NCI-H345 (cell line): ENCODE measurements at places on chromosomes 2 and 18.
A peak's percentile ranks its signal among the peaks of the same experiment; 100 is the strongest.

DNA sequence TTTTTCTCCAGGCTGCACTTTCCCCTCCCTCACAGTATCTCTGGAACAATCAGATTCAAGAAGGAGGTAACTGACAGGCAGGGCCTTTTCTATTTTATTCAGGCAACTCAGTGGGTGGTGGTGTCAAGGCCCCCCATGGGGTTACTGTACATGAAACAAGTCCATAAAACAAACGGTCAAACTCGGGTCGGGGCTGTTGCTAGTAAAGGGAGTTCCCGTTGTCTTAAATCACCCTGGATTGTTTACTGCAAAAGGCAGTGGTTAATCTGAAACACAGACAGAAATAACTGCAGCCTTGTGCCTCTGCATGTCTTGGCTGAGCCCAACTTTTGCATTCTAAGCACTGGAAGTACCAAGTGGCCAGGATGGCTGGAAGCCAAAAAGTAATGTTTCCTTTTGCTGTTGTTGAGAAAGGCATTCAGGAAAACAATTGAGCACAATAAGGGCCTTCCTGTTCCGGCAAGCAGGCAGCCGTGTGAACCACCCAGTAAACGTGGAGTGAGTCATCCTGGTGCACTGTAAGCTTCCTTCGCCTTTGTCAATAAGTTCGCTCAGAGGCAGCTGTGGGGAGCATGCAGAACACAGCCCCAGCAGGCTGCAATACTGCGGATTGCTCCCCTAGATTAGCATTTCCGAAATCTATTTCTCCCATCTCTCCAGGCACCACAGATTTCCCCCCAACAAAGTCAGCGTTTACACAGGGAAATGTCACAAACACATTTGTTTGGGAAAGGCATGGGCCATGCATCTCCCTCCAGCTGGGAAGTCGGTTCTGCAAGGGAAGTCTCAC, 149.6 kb downstream of the IRS1 start:
- DNase-seq, result peak; percentile 87

DNA sequence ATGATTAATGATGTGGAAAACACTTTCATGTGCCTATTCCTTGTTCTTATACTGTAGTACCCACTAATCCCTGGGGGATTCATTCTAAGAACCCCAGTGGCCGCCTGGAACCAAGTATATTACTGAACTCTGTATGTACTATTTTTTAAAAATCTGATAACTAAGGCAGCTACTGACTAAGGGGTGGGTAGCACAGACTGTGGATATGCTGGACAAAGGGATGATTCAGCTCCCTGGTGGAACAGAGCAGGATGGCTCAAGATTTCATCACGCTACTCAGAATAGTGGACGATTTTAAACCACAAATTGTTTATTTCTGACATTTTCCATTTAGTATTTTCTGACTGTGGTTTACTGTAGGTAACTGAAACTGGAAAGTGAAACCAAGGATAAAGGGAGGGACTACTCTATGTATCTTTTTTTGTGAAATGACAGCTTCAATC, 41.8 kb upstream of the CDC42EP3 start:
- no peak for DNase-seq

- no peak for DNase-seq
These were observed 678.4 kb downstream of the IRS1 start for GRCh38 chr2:226121046-226121738.

DNA sequence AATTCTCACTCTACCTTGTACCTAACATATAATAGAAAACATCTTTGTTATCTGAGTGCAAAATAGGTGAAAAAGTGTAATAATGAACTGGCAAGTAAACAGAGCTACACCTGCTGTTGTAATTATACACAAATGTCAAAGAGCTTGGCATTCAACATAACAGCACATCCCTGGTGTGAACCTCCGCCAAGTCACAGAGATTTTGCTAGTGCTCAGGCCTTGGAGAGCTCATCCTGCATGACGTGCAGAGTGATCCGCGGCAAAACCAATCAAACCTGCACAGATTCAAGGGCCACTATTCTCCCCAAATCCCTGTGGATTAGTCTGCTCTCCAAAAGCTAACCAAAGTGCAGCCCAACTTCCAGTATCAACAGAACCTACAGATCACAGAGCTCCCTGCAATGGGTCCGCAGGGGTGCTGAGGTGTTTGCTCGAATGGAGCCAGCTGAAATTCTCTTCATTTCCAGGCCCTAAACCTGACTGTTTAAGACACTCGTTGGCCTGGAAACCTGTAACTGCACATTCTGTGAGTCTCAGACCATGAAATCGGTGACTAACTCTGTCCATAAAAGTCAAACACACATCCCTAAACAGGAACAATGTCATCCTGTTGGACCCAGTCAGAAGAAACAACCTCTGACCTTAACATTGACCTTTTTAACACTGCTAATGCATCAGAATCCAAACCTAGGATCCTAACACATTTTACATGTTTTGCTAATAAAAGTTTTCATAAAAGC, 111.8 kb downstream of the EPB41L3 start:
- no peak for DNase-seq

DNA sequence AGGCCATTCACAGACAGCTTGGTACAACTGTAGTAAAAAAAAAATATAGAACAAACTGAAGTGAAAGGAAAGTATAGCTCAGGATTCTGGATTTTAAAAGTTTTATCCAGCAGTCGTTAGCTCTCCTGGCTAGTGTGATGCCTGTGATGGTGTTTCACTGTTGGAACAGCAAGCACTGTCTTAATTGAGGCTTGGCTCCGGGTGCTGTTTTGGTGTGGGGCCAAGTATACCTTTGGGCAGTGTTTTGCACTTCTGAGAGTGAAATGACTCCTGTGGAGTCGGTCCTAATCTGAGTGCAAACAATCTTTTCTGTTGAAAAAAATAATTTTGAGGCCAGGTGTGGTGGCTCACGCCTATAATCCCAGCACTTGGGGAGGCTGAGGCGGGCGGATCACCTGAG, 28.7 kb upstream of the RAB1A start:
- DNase-seq, result no peak

- no peak for DNase-seq
These were observed 32.5 kb upstream of the ARL5A start for GRCh38 chr2:151860613-151861146.

DNA sequence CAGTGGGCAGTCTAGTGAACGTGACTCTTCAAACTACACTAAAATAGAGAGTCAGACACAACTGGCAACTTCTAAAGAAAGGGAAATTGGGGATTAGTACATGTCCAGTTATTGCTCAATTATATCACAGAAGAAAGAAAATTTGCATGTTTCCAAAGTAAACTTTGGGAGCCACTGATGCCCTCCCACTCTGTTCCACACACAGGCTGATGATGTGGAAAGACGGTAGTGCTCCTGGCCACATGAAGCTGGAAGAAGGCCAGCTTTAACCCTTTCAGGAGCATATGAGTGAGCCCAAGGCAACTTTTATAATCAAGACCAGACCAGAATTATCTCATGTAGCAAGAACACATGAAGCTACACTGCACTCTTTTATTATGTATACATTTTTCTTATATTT, 141.0 kb downstream of the NR4A2 start:
- no peak for DNase-seq

- no peak for DNase-seq
These were observed 4.2 kb upstream of the OXER1 start for GRCh38 chr2:42767899-42768705.

DNA sequence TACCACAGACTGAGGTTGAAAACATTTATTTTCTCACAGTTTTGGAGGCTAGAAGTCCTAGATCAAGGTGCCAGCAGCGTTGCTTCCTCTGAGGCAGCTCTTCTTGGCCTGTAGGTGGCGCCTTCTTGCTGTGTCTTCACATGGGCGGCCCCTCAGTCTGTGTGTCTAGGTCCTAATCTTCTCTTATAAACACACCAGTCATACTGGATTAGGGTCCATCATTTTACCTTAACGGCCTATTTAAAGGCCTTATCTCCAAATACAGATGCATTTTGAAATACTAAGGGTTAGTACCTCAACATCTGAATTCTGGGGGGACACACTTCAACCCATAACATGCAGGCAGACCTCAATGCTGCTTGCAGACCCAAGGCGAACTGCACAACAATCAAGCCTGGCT, 4.4 kb upstream of the RMC1 start:
- DNase-seq, result peak; percentile 26

GRCh38 chr2:241064008-241064801, 37.9 kb downstream of the MTERF4 start:
- peak; percentile 49 for DNase-seq

GRCh38 chr2:218020281-218020680, 17.5 kb upstream of the TNS1 start:
- no peak for DNase-seq

DNA sequence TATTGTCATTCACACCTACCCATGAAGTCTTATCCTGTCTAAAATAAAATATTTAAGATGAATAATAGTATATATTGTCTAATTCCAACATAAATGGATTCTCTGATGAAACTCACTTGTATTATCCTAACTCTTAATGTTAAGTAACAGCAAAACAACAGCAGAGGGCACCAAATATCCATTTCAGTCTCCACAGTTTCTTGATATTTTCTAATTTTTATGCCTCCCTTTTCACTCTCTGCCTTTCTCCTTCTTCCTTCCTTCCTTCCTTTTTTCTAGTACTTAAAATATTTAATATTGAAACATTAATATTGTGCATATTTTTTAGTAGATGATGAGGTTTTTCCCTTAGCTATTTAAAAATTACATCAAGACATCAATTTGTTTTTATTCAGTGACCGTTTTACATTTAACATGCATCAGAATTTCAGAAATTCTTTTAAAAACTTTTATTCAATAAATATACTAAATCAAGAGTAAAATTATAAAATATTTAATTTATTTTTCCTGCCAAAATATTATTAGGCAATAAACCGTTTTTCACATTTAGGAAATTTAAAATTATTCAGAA, 97.6 kb downstream of the WDR7 start:
- peak; percentile 8 for DNase-seq

DNA sequence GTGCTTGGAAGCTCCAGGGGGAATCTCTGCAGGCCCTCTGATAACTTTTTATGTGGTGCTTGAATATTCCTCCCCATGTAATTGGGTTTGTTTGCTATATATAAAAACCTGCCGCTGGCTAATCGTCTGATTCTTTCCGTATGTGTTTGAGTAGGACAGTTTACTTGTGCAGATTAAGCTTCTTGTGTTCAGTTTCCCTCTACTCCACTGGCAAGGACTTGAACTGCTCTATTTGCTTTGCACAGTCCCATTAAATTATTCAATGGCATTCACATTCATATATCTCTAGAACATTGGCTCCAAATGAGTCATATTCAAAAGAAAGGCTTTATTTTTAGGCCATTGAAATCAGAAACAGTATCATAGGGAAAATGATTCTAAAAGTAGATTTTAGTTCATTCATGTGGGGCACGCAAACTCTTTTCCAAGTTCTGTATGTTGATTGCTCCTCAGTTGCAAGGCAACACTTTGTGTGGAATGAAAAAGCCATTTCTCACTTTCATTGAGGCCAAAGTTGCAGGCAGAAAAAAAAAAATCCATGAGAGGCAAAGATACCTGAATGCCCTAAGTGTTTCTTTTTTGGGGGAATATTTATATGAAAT, 1682.3 kb upstream of the PIK3C3 start:
- no peak for DNase-seq

DNA sequence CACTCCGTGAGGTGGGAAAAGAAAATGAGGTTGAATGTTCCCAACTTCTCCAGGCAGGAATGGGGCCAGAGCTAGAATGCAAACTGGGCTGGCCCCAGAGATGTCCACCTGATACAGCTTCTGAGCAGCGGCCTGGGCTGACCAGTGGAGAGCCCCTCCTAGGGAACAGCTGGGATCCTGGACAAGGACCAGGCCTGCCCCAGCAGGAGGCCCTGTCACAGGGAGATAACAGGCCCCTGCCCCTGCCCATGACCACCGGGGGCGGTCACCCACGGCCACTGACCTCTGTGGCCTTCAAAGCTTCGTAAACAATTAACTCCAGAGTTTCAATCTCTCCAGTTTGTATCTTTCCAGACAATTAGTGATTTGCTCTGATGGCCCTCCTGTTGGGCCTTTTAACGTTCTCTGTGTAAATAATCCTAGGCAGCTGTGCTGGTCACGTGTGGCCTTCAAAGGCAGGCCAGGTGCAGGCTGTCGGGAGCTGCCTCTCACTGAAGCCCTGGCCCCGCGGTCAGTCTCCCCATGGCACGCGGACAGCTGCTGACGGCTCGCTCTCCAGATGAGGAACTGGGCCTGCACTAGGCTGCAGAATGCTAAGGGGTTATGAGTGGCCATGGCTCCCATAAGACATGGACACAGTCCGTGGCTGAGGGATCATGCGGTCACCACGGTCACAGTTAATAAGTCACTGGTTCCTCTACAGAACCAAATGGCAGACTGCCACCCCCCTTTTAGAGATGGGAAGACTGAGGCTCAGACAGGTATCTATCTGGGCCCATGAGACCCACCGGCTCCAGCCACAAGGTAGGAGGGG, 9.2 kb downstream of the HS6ST1 start:
- DNase-seq, result peak; percentile 85

GRCh38 chr2:127887082-127887775, 1.5 kb upstream of the AMMECR1L start:
- no peak for DNase-seq

GRCh38 chr2:16890081-16890480, 224.4 kb upstream of the CYRIA start:
- no peak for DNase-seq

- no peak for DNase-seq
These were observed 144.5 kb downstream of the INSIG2 start for GRCh38 chr2:118232796-118233195.

DNA sequence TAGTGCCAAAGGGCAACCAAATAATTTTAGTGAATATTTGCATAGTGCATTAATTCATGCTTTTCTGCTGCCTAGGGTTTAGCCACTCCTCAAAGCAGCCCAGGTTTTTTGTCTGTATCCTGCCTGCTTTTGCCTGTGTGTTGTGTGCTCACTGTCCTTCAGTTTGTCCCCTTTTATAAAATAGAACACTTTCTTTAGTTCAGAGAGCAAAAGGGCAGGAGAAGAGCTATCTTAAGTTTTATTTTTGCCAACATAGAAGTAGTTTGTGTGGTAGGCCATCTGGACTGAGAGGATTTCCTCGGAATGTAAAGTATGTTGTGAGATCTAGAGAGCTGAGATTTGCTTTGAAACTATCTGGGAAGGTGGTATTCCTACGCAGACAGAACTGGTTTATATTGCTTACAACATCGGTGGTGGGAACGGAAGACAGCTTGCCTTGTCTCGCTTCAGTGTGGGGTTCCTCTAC, 64.9 kb downstream of the EML4 start:
- DNase-seq, result no peak

DNA sequence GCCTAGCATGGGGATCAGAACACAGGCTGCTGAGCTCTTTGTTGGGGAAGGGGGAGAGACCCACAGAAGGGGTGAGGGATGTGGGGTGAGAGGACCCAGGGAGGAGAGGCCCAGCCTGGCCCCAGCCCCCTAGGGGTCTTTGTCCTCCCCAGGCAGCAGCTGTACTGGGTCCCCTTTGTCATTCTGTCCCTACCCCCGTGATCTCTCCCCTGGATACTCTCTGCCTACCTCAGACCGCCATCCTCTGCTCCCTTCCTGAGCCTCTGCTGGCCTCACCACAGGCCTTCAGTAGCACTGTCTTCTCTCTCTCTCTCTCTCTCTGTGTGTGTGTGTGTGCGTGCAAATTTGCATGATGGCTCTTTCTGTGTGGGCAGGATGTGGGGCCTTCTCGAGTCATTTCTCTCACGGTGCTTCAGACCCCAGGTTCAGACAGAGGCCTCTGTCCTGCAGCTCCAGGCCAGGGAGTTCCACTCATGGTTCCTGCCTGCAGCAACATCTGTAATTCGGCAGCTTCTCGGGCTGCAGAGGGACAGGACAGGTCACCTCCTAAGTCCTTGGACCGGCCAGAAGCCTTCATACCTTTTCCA, 1.4 kb downstream of the PSD4 start:
- DNase-seq, result no peak

- no peak for DNase-seq
These were observed 659.3 kb upstream of the TMEFF2 start for GRCh38 chr2:192854031-192854430.
